ENCODE measurements at places on chromosomes 4 and X. TPM values are rescaled to one million over a fixed set of nuclear protein-coding genes. Genes with fewer than 3 reads are reported as not detected.

- H3K4me3 ChIP-seq = no peak overlapping the region
- DNase-seq = peak; percentile 24
- no peaks in the 10 kb centered on the region for H3K36me3 ChIP-seq
- H3K27me3 ChIP-seq = no peaks in the 10 kb centered on the region
- peaks cover 11% of the 10 kb centered on the region for H3K4me1 ChIP-seq
- peak overlapping the region; percentile 58 for H3K27ac ChIP-seq
Measured at GRCh38 chrX:24480400-24480865, 15.3 kb downstream of the PDK3 start.

- H3K4me1 ChIP-seq = no peaks in the 10 kb centered on the region
- DNase-seq = peak; percentile 22
- no peaks in the 10 kb centered on the region for H3K27me3 ChIP-seq
- H3K36me3 ChIP-seq = no peaks in the 10 kb centered on the region
- no peak overlapping the region for H3K27ac ChIP-seq
- no peak overlapping the region for H3K4me3 ChIP-seq
Measured at GRCh38 chr4:60897415-60897814, 302.7 kb upstream of the ADGRL3 start.

Gene GABRA4
- not detected for total RNA-seq

Gene CXCL6
- total RNA-seq = 23.4 TPM

Gene ETFDH
- total RNA-seq = 23.8 TPM

DNA sequence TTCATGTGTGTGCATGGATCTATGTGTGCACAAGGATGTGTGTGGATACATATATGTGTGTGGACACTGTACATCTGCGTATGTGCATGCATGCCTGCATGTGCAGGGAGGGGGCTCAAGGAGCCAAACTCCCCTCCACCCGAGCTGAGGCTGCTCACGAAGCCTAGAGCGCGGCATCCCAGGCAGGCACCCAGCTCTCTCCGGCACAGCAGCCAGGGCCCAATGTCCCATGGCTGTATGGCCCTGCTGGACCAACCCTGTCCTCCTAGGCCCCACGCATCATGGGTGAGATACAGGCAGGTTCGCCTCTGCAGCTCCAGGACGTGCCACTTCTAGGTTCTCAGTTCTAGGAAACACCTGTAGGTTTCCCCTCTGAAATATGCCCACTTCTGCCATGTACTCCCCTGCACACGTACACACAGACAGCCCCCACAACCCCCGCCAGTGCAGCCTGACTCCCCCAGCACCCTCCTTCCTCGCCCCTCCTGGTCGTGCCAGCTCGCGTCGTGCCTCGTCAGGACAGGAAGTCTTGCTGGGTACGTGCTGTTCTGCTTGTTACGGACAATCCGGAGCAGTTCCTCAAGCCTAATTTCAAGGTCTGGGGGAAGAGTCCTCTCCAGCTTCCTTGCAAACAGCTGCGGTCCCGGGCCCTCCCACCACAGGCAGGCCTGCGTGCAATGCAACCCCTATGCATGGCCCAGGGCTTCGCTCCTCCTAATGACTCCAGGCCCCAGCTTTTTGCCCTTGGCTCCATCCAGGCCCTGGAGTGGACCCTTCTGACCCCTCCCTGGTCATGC lies 3.2 kb upstream of the ADRA2C start:
- H3K36me3 ChIP-seq = no peaks in the 10 kb centered on the region
- H3K27ac ChIP-seq = no peak overlapping the region
- DNase-seq = no peak
- H3K4me1 ChIP-seq = no peaks in the 10 kb centered on the region

DNA sequence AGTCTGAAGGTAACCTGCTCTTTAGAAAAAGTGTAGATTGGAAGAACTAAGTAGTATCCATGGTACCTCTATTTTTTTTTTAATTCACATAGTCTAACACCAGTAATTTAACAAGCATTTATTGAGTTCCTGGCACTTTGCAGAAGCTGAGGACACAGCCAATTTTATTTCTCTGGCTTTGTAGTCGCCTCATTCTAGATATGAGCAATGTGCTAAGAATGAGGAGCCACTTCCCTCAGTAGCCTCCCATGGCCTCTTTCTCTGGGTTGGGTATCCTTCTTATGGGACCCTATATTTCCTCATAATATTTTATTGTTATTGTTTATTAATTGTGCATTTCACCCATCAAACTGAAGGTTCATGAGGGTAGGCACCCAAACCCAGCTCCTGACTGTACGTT lies 67.6 kb downstream of the ENPEP start:
- peaks cover 21% of the 10 kb centered on the region for H3K4me1 ChIP-seq
- no peak overlapping the region for H3K27ac ChIP-seq

DNA sequence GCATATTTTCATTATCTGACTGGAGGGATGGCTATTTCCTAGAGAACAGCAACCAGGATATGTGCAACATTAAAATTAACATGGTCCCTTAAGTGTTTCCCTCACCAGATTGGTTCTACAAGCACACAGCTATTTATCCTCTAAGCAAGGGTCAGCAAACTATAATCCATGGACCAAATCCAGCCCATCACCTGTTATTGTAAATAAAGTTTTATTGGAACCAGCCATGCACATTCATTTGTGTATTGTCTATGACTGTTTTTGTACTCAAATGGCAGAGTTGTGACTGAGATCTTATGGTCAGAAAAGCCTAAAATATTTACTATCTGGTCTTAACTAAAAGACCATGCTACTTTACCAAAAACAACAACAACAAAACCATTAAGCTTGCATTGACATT lies 77.9 kb downstream of the AMELX start:
- no peaks in the 10 kb centered on the region for H3K36me3 ChIP-seq
- no peaks in the 10 kb centered on the region for H3K27me3 ChIP-seq
- H3K4me3 ChIP-seq = no peak overlapping the region
- H3K4me1 ChIP-seq = peaks cover 44% of the 10 kb centered on the region

DNA sequence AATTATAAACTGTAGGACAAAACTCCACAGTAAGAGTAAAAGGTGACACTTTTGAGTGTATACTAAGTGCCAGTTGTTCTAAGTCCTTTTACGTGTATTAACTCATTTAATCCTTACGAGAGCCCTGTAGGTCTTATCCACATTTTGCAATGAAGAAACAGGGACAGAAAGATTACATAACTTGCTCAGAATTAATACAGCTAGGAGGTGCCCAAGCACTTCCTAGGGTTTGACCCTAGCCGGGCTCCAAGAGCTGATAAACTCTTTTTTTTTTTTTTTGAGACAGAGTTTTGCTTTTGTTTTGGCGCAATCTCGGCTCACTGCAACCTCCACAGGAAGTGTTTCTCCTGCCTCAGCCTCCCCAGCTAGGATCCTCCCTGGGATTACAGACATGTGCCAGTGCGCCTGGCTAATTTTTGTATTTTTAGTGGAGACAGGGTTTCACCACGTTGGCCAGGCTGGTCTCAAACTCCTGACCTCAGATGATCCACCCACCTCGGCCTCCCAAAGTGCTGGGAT lies 110.4 kb downstream of the UBE2K start:
- no peaks in the 10 kb centered on the region for H3K4me1 ChIP-seq
- H3K4me3 ChIP-seq = no peak overlapping the region
- no peaks in the 10 kb centered on the region for H3K36me3 ChIP-seq
- no peaks in the 10 kb centered on the region for H3K27me3 ChIP-seq
- no peak overlapping the region for H3K27ac ChIP-seq
- DNase-seq = no peak

Gene AVPR2
- total RNA-seq = not detected

DNA sequence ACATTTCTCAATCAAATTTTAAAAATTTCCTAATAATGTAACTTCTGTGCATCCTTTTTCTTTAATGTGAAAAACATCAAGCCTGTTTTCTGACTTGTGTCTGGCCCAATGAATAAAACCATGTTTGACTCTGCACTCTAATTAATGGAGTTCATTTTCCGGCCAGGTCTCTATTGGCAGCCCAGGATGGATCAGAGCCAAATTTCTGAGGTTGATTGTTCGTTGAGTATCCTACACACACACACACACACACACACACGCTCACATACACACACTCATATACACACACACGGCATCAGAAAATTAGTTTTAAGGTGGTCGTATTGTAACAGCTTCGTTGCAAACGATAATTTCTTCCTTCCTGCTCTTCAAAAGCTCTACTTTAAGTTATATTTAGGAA lies 28.9 kb upstream of the TLL1 start:
- 0 out of 2 replicates have a peak, but pooled peaks cover 5% of the 10 kb centered on the region for H3K4me1 ChIP-seq
- no peak overlapping the region for H3K27ac ChIP-seq
- H3K4me3 ChIP-seq = no peak overlapping the region
- no peaks in the 10 kb centered on the region for H3K27me3 ChIP-seq

DNA sequence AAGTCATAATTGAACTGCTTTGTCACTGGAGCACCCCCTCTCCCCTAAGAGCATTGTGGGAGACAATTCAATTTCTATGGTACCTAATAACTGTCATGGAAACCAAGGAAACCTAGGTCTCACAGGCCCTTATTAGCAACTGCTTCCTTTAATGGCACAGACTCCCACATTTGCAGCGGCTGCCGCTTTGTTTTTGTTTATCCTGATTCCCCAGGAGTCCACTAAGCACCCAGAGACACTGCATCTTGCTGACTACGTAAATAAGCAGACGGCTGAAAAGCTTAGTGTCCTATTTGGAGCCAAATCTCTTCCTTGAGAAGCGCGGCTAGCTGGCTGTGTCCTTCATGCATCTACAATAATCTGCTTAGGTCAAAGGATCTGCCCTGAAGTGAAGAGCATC lies 494.4 kb downstream of the TMA16 start:
- DNase-seq = no peak
- H3K27ac ChIP-seq = no peak overlapping the region

Gene ACE2
- 0.81 TPM for total RNA-seq

GRCh38 chr4:16203083-16203482 lies 23.2 kb downstream of the TAPT1 start:
- H3K4me3 ChIP-seq = no peak overlapping the region
- no peaks in the 10 kb centered on the region for H3K4me1 ChIP-seq
- H3K36me3 ChIP-seq = no peaks in the 10 kb centered on the region
- DNase-seq = no peak
- H3K27ac ChIP-seq = no peak overlapping the region
- H3K27me3 ChIP-seq = no peaks in the 10 kb centered on the region

Gene P2RY10
- not detected for total RNA-seq

Gene GPC4
- total RNA-seq = 6.4 TPM

DNA sequence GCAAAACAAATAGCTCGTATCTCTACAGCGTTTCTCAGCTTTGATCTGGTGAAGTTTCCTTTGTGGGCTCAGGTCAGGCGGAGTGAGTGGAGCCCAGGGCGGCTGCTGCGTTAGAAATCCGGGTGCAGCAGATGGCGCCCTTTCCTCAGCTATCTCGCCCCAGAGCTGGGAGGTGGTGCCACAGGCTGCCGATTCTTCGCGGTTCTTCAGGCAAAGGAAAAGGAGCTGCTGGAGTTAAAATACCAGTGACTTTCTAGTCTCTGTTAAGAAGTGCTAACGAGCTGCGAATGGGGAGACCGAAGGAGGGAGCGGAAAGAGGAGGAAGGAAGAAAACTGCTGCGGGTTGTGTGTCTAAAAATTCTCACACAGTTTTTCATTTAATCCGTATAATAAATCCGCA lies 114.6 kb downstream of the CPE start:
- no peaks in the 10 kb centered on the region for H3K36me3 ChIP-seq
- no peaks in the 10 kb centered on the region for H3K27me3 ChIP-seq
- DNase-seq = peak; percentile 76
- H3K4me1 ChIP-seq = 0 out of 2 replicates have a peak, but pooled peaks cover 4% of the 10 kb centered on the region

Gene MGAT4D
- not detected for total RNA-seq

DNA sequence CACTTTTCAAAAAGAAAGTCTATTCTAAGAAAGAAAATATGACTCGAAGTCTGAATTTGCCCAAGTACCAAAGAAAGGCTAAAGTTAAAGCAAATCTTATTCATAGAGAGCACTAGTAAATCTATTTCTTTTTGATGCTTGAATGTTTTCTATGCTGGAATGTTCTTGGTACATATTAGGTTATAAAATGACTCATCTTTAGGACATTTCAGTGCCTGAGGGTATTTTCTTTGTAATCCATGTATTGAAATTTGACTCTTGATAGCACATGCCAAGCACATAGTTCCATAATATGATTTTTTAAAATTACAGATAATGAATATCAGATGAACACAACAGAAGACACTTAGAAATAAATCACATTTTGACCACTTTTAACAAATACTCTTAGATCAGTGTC lies 232.8 kb downstream of the TRIML1 start:
- DNase-seq = peak; percentile 57
- H3K27me3 ChIP-seq = peaks cover 6% of the 10 kb centered on the region
- no peaks in the 10 kb centered on the region for H3K4me1 ChIP-seq
- no peak overlapping the region for H3K4me3 ChIP-seq
- H3K36me3 ChIP-seq = no peaks in the 10 kb centered on the region

- DNase-seq = peak; percentile 85
- H3K4me3 ChIP-seq = no peak overlapping the region
- H3K4me1 ChIP-seq = peaks cover 18% of the 10 kb centered on the region
- no peaks in the 10 kb centered on the region for H3K27me3 ChIP-seq
- H3K36me3 ChIP-seq = no peaks in the 10 kb centered on the region
Measured at GRCh38 chr4:105765690-105766407, 57.3 kb downstream of the GSTCD start.

GRCh38 chr4:110637408-110638088 lies 14.7 kb upstream of the PITX2 start:
- no peaks in the 10 kb centered on the region for H3K36me3 ChIP-seq
- no peak overlapping the region for H3K27ac ChIP-seq
- DNase-seq = no peak

Gene NXF2
- not detected for total RNA-seq

GRCh38 chrX:2468261-2469195 lies 32.2 kb downstream of the DHRSX start:
- no peaks in the 10 kb centered on the region for H3K27me3 ChIP-seq
- no peak for DNase-seq
- H3K4me3 ChIP-seq = no peak overlapping the region
- no peak overlapping the region for H3K27ac ChIP-seq
- H3K4me1 ChIP-seq = no peaks in the 10 kb centered on the region
- H3K36me3 ChIP-seq = no peaks in the 10 kb centered on the region

Gene DRD5
- total RNA-seq = not detected

Gene ODAM
- not detected for total RNA-seq

GRCh38 chr4:59759082-59759825 lies 1440.9 kb upstream of the ADGRL3 start:
- no peaks in the 10 kb centered on the region for H3K36me3 ChIP-seq
- H3K4me1 ChIP-seq = no peaks in the 10 kb centered on the region
- DNase-seq = no peak
- H3K27ac ChIP-seq = no peak overlapping the region
- H3K4me3 ChIP-seq = no peak overlapping the region
- no peaks in the 10 kb centered on the region for H3K27me3 ChIP-seq

DNA sequence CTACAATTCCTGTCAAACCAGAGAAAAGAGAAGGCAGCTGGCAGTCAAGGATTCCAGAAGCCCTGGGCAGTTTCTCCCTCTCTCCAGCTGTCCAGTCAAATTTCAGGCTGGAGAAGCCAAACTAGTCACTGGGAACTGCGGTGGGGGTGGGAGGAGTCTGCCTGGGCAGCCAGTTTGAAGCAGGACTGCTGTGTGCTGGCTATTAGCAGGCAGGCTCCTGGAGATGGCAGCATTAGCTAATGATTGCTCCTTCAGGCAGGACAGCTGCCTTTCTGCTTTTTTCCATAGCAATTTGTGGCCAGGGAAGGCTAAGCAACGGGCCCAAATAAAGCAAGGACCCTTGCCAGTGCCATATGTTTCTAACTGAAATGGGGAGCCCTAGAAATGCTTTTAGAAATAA lies 44.7 kb upstream of the FGF13 start:
- no peaks in the 10 kb centered on the region for H3K27me3 ChIP-seq
- H3K4me1 ChIP-seq = no peaks in the 10 kb centered on the region
- no peaks in the 10 kb centered on the region for H3K36me3 ChIP-seq
- H3K27ac ChIP-seq = no peak overlapping the region
